CD4-positive, alpha-beta T cell treated with Interleukin-2 at 100 ng/mL for 4 hours (primary cell): ENCODE measurements at places on chromosomes 5 and 9.

DNA sequence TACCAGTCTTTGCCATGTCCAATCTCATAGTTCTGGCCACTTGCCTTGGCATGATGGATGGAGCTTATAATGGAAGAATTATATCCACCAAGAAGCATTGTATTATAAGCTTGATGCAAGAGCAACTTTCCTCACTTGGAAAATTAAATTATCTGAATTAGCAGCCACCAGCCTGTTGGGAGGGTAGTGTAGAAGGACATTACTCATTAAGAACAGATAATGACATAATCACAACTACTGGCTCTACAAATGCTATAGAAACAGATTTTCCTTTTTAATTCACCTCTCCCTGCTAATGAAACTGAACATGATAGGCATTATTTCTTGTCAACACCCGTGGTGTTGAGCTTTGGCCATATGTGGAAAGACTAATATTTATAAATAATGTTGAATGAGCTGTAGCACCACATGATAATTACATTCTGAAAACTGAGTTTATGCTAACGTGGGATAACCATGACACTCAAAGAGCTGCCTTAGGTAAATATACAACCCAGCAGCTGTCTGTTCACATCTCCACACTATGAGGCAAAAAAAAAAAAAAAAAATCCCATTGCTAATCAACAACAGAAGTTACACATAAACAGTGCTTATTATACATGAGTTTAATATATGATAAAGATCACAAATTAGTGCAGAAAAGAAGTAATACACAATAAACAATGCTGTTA is 48.1 kb upstream of the NR4A3 start:
- no peak for DNase-seq

- peak; percentile 60 for DNase-seq
Observed at GRCh38 chr5:72268753-72269410, 51.2 kb downstream of the MRPS27 start.

GRCh38 chr5:152058267-152058666 is 133.6 kb upstream of the GLRA1 start:
- no peak for DNase-seq

- DNase-seq = peak; percentile 22
Observed at GRCh38 chr9:129174724-129175514, 3.1 kb downstream of the IER5L start.
